Stimulated activated CD8-positive, alpha-beta memory T cell treated with anti-CD3 and anti-CD28 coated beads, Interleukin-15, amount 100 ng/mL, for 24 hours (primary cell): ENCODE measurements at places on chromosomes 2 and 18.

DNA sequence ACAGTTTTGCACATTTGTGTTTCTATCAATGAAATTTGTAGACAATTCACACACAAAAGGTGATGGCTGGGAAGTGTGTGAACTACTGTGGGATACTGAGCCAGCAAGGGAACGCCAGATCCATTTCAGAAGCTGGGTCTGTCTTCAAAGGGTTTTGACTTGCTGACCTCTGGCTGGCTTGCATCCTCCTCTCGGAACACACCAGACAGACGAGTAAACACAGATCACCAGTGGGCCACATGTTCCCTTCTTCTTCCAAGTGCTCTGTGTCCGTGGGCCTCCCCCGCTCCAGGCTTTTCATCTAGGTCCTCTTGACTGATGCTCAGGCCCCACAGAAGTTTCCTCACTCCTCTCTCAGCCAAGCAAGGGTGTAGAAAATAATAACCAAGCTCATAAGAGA, 122.2 kb upstream of the OSR1 start:
- no peak for DNase-seq

DNA sequence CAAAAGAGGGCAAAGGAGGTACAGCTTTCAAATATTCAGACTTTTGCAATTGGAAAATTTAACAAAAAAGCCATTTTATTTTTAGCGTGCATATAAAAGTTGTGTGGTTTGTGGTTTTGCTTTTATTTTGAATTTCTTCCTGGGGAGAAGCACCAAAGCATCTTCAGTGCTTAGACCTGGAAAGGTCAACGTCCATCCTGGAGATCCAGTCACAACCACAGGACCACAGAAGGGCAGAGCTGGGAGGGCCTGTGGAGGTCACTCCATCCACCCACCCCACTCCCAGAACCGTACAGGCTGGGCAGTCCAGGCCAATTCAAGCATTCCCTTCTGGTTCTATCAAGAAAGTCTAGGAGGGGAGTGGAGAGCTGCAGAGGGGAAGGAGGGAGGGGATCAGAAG, 43.8 kb downstream of the MPHOSPH10 start:
- DNase-seq: no peak

DNA sequence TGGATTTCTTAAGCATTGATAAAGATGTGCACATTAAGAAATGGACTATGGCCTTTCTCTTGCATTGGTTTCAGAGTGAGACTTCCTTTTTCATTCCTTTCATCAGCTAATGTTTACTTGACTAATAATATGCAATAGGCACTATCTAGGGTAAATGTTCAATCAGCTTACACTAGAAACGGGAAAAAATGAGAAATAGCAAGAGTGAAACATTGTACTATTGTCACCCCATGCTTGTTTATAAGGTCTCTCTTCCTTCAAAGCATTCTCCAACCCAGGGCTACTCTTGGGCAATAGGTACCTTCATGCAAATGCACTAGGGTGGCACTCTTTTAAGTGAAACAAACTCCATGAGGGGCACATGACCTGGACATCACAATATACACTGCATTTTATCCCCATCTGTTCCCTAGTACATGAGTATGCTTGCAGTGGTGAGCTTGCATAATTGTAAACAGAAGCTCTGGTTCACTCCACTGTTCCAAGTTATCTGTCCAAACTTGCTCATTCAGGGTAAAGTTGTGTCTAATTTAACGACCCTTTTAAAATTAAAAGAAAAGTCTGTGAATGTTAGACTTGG, 402.3 kb downstream of the ERBB4 start:
- DNase-seq: no peak

DNA sequence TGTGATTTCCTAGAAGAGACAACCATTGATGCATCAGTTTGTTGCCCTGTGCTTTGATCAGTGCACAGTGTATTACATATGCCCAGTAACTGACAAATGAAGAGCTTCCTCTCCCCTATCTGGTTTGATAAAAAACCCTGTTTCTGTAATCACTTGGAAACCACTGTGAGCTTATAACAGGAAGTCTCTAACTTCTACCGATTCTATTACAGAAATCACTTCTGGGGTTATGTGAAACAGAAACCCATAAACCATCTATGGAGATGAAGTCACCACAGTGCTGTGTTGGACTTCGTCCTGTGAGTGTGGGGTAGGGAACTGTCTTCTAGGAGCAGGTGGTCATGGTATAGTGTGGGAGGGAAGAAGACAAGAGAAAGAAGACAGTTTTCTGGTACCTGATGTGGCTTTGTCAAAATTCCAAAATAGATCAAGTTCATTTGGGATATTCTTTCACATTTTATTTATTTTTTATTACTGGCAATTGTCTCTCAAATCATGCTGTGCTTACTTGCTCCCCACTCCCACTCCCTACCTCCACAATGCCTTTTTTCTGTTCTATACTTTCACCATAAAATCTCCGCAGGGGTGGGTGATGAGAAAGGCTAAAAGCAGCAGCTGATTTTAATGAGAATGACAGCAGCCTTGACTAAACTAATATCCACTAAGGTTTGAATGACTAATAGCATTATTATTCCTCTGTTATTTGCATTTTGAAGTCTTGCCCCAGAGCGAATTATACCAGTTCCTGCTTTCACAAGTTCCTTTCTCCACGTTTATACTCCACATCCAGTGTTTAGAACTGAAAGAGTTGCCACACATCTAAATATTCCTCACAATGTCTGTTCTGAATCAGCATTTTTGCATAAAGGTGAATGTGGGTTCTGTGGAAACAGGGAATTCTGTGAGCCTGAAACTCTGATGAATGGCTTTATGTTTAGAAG, 41.7 kb upstream of the RND3 start:
- no peak for DNase-seq

- no peak for DNase-seq
Measured at GRCh38 chr18:74215863-74216262, 67.5 kb downstream of the TIMM21 start.

DNA sequence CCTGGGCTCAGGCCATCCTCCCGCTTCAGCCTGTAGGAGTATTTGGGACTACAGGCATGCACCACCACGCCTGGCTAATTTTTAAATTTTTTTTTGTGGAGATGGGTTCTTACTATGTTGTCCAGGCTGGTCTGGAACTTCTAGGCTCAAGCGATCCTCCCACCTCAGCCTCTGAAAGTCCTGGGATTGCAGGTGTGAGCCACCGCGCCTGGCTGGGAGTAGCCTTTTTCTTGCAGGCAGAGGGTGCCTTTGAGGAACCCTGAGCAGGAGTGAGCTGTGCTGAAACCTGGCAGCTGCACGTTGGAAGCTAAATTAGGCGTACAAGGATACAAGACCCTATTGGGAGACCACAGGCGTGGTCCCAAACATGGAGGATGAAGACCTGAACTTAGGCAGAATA, 8.0 kb downstream of the CTDSP1 start:
- DNase-seq: no peak

GRCh38 chr2:178915423-178916173, 108.4 kb upstream of the TTN start:
- DNase-seq: no peak

DNA sequence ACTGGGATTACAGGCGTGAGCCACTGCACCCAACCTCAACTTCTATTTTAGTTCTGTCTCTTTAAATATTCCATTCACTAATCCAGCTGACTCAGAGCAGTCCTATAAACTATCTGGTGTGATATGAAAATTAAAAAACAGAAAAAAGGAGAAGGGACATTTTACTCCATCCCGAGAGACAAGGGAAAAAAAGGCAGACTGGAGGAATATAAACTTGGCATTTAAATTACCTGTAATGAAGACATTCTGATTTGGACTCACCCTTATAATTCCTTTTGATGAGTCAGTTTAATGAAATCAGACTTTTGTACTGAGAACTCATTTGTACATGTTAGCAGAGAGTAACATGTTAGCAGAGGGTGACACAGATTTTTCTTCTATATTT, 74.8 kb upstream of the RIOK3 start:
- DNase-seq: no peak

DNA sequence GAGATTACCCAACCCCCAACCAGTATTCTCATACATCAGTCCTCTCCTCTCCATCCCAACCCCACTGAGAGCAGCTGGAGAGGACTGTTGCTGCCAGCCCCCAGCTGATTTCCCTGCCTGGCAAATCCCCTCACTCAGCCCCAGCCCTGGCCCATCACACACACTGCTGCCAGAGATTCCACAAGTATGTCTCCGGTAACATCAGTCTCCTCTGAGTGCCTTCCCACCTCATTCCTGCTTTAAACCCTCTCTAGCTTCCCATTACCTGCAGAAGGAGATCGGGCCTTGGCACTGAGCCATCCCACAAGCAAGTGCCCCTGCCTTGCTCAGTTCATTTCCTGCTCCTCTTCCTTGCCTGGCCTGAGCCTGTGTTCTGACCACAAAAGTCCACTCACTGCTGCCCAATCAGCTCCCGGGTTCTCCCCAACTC, 50.6 kb upstream of the ZFP36L2 start:
- no peak for DNase-seq

DNA sequence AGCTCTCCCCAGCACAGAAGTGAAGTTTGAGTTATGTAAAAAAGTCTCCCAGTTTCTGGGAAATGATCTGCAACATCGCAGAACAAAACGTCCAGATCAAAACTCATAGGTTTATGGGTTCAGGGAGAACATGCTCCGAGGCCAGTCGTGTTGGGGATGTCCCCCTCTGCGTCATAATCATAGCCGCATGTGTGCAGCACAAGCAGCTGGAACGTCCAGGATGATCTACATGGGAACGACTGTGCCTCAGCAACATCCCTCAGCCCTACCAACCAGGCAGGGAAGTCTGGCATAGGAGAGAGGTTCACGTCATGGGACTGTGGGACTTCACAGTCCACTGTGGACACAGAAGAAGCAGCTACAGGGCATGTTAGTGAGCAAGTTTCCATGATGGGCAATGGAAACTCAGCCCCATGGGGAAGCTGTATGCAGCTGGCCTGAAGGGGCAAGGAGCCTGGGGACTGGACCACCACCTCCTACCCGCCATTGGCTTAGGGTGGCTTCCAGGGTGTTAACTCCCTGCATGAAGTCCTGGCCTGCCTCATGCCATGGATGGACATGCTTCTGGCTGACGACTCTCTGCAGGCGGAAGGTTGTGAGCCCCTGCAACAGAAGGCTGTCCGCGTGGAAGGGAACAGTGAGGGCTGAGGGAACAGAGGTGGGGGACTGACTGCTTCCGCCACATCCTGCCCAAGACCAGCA, 96.9 kb downstream of the COPS8 start:
- no peak for DNase-seq

- no peak for DNase-seq
Measured at GRCh38 chr2:16154501-16155280, 214.3 kb downstream of the MYCN start.

DNA sequence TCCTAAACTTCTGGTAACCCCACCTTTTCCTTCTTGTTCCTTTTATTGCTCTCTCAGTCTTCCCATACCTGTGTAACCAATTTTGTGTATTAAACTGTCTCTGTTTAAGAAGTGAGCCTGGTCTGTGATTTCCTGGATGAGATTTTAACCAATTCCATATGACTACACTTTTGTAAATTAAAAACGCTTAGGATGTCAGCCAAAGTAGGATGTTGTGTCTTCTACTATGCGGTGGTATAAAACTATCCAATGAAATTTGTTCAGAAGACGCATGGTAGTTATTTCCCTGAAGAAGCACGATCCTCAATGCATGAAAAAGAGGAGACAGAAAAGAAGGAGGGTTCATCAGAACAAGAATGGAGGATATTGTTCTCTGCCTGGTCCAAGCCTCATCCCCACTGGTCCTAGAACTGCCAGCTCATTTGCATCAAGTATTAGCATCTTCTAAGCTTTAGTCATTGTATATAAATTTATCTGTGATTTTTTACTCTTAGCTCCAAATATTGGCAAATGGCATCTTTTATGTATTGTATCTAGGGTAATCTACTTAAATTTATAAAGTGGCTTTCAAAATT, 127.4 kb downstream of the TGIF1 start:
- DNase-seq: no peak

DNA sequence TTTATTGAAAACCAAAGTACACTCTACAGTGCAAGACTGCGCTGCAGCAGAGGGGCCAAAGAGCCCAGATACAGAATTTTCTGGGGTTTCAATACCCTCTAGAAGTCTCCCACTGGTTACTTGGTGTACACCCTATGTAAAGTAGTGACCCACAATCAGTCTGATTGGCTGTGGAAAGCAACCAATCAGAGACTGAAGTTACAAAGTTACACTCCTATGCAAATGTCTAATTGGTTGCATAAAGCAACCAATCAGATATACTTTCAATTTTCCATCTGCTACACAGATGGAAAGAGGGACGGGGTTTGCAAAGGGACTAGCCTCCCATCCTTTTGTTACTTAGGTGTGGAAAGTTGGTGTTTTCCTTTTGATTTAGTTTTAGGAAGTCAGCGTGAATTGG, 198.9 kb upstream of the SH3BP4 start:
- no peak for DNase-seq

DNA sequence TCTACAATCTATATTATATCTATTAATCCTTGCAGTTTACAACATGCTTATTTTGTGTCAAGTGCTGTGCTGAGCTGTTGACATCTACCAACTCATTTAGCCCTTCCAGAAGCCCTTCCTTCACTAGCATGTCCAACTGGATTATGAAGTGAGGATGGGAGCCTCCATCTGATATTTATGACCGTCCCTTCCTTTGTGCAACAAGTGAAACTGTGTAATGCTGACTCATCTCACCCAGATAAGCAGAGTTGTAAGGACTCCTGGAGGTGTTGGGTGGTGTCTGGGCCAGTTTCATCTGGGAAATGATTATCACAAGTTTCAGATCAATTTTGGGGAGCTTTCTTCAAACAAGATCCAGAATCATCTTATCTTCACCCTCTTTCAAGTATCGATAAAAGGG, 156.6 kb upstream of the ETAA1 start:
- no peak for DNase-seq

DNA sequence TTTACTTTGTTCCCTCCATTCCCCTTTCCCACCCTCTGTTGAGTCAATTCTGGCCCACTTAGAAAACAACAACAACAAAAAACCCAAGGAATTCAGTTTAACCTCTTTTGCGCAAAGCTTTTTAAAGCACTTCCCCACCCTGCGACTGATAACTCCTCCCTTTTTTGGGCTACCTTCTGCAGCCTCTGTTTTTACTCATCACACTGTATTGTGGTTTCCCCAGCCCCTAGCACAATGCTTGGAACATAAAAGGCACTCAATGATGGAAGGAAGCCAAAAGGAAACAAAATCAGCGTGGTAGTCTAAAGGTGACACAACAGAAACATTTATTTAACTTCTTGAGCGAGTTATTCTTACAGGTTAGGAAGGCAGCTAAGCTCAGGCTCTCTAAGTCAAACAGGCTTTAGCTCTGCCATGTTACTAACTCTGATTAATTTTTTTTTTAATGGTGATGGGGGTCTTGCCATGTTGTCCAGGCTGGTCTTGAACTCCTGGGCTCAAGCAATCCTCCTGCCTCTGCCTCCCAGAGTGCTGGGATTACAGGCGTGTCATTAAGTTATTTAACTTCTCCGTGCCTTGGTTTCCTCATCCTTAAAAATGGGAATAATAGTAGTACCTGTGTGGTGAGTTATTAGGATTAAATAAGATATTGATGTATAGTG, 1.3 kb downstream of the CEP68 start:
- DNase-seq: no peak

- no peak for DNase-seq
Measured at GRCh38 chr2:226777611-226778010, 22.0 kb downstream of the IRS1 start.

DNA sequence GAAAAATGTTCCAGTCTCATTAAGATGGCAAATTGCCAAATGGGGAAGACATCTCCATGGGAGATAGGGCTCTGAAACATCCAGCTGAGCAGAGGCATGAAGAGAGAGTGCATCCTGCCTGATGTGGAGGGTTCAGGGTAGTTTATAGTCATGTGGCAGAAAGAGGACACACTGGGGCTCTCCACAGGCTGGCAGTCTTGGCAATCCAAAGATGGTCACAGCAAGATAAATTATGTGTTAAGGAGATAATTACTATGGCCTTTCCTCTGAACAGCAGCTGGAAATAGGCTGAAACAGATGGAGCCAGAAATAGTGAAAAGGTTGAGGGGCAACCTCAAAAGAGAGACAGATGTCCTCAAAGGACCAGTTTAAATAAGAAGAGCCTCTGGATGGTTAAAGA, 97.2 kb downstream of the DCC start:
- no peak for DNase-seq
